ENCODE measurements at places on chromosomes 3 and 15.

- no peak for DNase-seq
These were observed 728.1 kb downstream of the OTOL1 start for GRCh38 chr3:162224746-162225145.

- no peak for DNase-seq
These were observed 14.8 kb upstream of the DIPK2A start for GRCh38 chr3:143956838-143957237.

DNA sequence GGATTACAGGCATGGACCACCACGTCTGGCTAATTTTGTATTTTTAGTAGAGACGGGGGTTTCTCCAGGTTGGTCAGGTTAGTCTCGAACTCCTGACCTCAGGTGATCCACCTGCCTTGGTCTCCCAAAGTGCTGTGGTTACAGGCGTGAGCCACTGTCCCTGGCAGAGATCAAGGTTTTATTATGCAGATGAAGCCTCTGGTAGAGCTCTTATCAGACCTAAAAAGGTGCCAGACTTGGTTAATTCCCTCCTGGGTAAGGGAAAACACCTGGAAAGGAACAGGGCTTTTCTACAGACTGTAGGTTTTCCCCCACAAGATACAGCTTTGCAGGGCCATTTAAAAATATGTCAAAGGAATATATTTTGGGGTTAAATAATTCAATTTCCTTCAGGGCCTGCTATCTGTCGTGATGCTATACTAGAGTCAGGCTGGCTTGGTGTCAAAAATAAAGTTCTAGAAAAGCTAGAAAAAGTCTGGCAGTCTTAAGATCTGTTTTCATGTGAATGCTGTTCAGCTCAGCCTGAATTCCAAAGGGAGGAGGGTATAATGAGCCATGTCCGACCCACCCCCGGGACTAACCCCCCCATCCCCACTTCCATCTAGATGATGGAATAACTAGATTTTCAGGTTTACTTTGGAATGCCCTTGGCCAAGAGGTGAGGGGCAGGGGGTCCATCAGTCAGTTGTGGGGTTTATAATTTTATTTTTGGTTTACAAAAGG, 1.9 kb upstream of the BLOC1S6 start:
- DNase-seq = no peak

DNA sequence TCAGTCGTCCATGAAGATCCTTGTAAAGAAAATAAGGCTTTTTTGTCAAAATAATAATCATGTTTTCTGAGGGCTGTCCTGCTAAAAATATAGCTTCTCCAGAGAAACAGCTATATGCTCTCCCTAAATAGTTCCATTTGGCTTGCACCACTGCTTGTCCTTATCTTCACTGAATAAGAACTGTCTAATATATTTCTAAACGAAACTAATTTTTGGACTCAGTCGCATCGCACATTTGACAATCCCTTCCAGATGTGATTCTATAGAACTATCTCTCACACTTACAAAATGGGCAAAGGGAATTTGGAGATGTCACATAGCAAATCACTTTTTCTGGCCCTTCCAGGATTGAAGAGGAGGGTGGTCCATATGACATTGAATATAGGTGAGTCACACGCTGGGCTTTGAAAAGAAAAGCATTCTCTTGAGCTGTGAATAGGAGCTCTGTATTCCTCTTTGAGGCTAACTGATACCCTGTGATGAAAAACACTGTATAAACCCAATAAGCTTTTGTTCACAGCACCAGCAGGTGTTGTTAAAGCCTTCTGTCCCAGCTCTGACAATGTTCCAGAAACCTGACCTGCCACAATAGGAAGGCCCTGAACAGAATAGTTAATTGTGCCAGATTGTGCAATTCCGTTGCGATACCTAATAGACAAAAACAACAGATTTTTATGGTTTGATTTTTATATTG, 1144.2 kb downstream of the ROBO2 start:
- peak; percentile 60 for DNase-seq

- peak; percentile 79 for DNase-seq
These were observed at the start of gene ANKDD1A for GRCh38 chr15:64911311-64912186. Gene ANKDD1A (plus strand): TSS chr15:64911902. CDS start chr15:64911931, 29 bp downstream.

DNA sequence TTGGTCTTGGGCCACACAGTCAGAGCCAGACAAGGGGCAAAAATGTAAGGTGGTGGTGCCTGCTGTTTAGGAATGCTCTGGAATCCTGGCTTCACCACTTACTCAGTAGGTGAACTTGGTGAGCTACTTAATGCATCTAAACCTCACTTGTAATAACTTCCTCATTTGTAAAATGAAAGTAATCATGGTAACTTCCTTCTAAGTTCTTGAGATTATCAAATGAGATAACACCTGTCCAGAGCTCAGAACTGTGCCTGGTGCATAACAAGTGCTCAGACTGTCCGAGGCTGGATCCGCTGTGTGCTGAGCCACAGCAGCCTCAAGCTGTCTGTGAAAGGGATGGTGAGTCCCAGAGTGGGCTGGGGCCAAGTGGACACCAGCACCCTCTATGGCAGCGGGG, 62.8 kb upstream of the KY start:
- DNase-seq = no peak

GRCh38 chr3:169911272-169911671, at the start of gene SAMD7:
Gene SAMD7 (plus strand): TSS chr3:169911572. CDS start chr3:169919499, 7,927 bp downstream.
- DNase-seq = no peak

DNA sequence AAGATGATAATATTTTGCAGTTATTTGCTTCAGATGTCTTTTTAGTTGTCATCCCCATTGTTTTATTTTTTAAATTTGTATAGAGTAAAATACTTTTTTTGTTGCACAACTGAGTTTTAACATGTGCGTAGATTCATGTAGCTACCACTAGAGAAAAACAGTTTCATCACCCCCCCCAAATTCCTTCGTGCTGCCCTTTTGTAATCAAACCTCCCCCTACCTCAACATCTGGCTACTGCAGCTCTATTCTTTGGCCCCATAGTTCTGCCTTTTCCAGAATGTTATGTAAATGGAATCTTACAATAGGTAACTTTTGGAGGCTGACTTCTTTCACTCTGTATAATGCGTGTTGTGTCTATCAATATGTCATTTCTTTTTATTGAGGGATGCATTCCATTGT, 232.0 kb upstream of the RASGRP1 start:
- DNase-seq = no peak

DNA sequence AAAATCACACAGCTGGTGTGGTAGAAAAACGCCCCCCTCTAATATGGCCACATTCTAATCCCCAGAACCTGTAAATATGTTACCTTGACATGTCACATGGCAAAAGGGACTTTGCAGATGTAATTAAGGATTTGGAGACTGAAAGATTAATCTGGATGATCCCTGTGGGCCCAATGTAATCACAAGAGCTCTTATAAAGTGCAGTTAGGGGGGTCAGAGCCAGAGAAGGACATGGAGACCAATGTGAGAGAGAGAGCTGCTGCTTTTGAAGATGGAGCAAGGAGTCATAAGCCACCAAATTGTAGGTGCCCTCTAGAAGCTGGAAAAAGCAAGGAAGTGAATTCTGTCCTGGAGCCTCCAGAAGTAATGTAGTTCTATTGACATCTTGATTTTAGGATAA, 152.6 kb downstream of the PEX5L start:
- DNase-seq = no peak

- no peak for DNase-seq
These were observed 403.8 kb upstream of the ARL6 start for GRCh38 chr3:97360804-97361203.

- DNase-seq = no peak
These were observed 391.1 kb downstream of the FGF12 start for GRCh38 chr3:192336286-192336685.

DNA sequence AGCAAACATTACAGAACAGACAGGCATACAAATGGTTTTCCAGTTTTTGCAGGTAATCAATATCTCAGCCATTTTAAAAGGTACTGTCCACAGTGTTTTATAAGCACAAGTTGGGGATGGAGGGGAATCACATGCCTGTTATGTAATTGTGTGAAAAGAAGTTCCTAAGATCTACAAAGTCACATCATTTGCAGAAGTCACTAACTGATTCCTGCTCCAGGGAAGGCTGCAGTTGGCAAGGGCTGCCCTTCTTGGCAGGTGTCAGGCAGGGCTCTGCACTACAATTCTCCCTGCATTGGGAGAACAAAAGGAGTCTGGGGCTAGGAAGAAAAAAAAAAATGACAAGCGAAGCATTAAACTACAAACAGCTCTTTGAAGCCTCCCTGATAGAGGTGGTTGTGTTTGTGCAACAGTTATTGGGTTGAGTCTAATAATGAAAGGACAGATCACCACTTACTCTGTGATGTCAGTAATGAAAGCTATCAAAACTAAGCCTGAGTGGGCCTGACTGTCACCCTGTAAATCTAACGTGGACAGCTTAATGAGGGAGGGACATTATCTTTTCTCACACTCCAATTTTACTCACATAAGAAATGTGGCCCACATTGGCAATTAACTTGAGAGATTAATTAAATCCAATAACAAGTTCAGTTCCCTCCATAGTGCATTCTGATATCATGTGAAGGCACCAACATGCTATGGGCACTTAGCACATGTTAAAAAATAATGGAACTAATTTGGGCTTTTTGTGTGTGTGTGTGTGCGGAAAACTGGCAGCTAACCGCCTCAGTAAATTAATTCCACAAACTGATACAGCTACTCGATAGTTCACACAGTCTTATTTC, 242.9 kb downstream of the FHIT start:
- DNase-seq = no peak

DNA sequence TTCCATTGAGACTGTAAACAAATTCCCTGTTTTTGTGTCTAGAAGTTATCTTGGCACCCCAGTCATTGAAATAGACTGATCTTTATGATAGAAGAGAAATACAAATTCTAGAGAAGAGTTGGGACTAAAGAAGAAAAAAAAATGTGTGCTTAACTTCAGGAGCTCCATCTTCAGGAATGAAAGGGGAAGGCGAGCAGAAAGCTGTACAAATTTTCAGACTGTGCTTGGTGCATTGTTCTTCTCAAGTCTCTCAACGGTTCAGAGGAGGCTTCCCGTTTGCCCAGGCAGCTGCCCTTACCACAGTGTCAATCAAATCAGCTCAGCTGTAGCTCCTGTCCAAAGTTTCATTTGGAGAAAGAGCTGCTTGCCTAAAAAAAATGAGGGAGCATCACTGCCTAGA, 41.7 kb downstream of the OXSM start:
- peak; percentile 16 for DNase-seq

GRCh38 chr3:97974996-97975395, 2.8 kb upstream of the RIOX2 start:
- DNase-seq = no peak

GRCh38 chr3:100073714-100074307, 40.5 kb downstream of the FILIP1L start:
- peak; percentile 25 for DNase-seq

- peak; percentile 64 for DNase-seq
These were observed 14.4 kb downstream of the ATP13A3 start for GRCh38 chr3:194472290-194472920.

GRCh38 chr3:133592843-133593242, 19.4 kb downstream of the CDV3 start:
- no peak for DNase-seq

GRCh38 chr15:98610991-98611390, 37.3 kb upstream of the IGF1R start:
- no peak for DNase-seq

DNA sequence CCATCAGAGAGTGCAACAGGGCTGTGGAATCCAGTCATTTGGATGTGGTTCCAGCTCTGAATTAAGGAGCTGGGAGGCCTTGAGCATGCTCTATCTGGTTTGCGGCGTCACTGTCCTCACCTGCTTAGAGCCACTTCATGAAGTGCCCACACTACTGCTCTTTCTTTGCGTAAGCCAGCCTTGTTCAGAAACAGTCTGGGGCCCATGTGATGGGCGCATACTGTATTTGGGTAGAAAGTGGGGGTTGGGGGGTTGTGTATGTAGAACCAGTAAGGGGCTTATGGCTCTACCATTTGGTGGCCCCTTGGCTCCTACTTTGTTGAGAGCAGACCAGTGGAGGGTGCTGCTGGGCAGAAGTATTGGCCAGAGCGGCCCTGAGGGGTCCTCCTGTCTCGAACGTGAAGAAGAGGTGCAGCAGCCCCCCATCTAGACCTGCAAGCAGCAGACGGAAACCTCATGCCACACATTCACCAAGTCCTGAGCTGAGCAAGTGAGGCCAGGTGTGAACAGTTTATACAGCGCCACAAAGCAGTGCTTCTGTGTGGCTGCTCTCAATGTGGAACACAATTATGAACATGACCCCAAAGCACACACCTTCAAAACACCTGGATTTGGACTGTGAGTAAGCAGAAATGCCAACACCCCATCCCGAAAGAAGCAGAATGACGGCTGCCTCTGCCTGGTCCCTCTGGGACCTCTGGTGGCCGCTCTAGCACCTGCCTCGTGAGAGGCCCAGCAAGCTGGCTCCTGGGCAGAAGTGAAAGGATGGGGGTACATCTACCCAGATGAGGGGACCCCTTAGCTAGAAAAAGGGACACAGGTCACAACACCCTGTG, 26.6 kb downstream of the SRPRB start:
- no peak for DNase-seq

- no peak for DNase-seq
These were observed 6.6 kb upstream of the SUCNR1 start for GRCh38 chr3:151866711-151867410.

GRCh38 chr15:31080591-31081014, 20.9 kb downstream of the TRPM1 start:
- DNase-seq = no peak

DNA sequence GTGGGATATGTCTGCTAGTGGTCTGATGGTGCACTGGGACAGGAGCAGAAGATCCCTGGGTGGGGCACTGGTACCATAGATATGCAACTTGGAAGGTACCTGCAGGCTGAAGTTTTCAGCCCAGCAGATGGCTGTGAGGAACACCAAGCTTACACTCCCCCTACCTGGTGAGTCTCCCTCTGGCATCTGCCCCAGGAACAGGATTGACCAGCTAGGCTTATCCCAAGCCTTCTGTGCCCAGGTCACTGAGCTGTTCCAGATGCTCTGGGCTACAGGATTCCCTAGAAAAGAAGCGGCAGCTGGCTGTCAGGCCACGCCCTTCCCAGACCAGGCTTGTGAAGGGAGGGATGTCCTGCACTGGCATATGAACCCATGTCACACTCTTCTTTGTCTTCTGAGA, 1130.0 kb downstream of the NAALADL2 start:
- DNase-seq = no peak

- DNase-seq = no peak
These were observed 163.5 kb downstream of the ABHD5 start for GRCh38 chr3:43854283-43854682.

GRCh38 chr3:126050626-126051025, 33.3 kb downstream of the SLC41A3 start:
- no peak for DNase-seq

- no peak for DNase-seq
These were observed 1371.6 kb upstream of the EPHA6 start for GRCh38 chr3:95442766-95443165.

DNA sequence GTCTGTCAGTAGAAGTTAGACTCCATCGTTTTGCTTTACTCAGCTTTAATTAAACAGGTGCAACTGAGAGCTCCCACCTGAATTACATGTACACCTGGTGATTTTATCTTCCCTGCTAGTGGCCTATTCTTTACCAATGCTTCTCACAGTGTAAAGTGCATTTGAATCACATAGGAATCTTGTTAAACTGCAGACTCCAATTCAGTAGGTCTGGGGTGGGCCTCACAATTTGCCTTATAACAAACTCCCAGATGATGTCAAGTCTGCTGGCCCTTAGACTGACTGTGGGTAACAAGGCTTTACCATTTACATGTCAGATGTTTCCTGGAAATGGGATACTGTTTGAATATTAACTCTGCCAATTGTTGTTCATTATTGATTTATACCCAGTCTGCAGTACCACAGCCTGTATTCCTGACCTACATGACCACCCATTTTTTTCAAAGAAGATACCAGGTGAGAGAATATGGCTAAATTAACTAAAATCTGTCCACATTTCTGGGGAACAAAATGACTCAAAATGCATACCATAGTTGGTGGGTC, 37.2 kb downstream of the CMSS1 start:
- DNase-seq = no peak
